ENCODE measurements at places on chromosomes 2 and 18.
A peak's percentile ranks its signal among the peaks of the same experiment; 100 is the strongest.

- no peak for DNase-seq
Measured at GRCh38 chr2:70480468-70480867, 73.2 kb downstream of the TGFA start.

DNA sequence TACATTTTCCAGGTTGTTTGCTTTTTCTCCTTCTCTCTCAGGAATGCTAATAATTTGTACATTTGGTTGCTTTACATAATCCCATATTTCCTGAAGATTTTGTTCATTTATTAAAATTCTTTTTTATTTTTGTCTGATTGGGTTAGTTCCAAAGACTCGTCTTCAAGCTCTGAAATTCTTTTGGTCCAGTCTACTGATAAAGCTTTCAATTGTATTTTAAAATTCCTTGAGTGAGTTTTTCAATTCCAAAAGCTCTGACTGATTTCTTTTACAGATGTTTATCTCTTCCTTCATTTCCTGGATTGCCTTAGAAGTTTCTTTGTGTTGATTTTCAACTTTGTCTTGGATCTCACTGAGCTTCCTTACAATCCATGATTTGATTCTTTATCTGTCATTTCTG, 50.0 kb downstream of the MBOAT2 start:
- DNase-seq: no peak

GRCh38 chr18:24616653-24617052, 156.2 kb downstream of the HRH4 start:
- DNase-seq: no peak

DNA sequence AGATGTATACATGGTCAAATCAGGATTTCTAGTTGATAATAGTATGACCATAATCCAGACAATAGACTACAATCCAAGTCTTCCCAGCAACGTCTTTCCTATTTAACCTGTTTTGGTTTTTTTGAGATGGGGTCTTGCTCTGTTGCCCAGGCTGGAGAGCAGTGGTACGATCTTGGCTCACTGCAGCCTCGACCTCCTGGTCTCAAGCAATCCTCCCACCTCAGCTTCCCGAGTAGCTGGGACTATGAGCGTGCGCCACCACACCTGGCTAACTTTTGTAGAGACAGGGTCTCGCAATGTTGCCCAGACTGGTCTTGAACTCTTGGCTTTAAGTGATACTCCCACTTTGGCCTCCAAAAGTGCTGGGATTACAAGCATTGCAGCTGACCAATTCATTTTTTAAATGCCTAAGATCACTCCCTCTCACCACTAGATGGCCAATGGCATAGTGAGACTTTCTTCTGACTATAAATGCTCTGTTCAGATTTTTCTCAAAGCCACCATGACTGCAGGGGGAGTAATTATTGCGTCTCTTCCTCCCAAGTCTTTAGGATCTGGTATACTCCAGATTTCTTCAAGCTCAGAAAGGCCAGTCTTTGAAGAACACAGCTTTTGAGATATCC, 47.6 kb downstream of the HNRNPLL start:
- DNase-seq: no peak

- no peak for DNase-seq
Measured at GRCh38 chr2:155141418-155141817, 442.9 kb downstream of the KCNJ3 start.

DNA sequence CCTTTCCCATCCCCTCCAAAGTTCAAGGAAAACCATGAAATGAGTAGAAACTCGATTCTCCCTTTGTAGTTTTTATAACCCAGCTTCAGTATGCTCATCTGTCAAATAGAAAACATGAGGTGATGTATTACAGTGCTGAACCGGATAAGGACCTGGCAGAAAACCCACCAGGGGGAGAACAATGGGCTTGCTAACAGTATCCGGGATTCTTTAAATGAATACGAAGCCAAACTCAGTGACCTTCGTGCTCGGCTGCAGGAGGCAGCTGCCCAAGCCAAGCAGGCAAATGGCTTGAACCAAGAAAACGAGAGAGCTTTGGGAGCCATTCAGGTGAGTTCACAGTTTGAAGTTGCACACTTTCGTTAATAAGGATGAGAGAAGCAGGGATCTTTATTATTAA, 113.6 kb upstream of the TTC39C start:
- DNase-seq: no peak

GRCh38 chr2:214631406-214631805, 178.1 kb downstream of the BARD1 start:
- DNase-seq: no peak

DNA sequence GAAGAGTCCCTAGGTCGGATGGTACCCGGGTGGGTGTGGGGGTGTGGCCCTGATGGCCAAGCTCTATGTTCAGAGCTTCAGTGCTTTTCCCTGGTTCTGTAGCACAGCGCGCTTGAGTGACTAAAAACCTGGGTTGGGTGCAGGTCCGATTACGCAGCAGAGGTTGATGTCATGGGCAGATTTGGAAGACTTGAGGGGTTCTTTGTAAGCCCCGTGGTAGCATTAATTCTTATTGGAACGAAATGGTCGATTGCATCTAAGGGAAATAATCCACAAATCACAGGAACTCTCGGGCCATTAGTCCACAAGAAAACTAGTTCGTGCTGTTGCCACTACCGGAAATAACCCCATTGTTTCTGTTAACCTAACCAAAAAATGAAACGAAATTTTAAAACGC, 9.0 kb downstream of the HOXD8 start:
- DNase-seq: no peak

GRCh38 chr2:216235462-216235861, 126.3 kb downstream of the XRCC5 start:
- DNase-seq: peak; percentile 85

DNA sequence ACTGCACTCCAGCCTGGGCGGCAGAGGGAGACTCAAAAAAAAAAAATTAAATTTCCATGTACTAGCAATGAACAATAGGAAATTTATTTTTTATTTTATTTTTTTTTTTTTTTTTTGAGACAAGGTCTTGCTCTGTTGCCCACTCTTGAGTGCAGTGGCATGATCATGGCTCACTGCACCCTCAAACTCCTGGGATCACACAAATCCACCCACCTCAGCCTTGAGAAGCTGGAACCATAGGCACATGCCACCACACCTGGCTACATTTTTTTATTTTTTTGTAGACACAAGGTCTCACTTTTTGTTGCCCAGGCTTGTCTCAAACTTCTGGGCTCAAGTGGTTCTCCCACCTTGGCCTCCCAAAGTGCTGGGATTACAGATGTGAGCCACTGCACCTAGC, 16.9 kb downstream of the CNOT9 start:
- DNase-seq: peak; percentile 66

- no peak for DNase-seq
Measured at GRCh38 chr2:232592772-232593395, 40.5 kb upstream of the EFHD1 start.

GRCh38 chr2:112121682-112122254, 16.4 kb upstream of the FBLN7 start:
- DNase-seq: peak; percentile 42

DNA sequence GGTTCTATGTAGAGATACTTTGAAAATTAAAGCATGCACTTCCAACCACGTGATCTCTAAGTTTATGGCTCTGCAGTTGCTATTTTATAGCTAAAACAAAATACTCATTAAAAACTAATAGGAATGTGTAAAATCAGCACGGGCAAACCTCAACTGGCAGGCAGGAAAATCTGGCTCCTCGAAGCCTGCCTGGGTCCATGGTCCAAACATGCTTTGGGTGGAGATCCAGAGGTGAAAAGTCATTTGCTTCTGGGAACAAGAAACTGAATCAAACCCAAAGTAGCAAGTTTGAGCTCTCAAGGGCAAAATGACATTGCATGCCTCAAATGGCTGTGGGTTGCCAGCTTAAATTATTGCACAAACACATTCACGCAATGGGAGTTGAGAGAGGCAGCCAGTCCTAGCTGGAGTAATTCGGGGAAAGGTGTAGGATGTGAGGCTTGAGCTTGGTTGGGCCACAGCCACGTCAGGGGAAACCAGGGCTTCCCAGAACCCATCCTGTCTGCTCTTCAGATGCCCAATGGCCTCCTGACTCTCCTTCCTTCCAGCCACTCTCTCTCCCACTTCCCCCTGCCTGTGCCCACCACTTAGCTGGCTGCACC, 75.2 kb upstream of the LCLAT1 start:
- DNase-seq: no peak

GRCh38 chr2:156864325-156864724, 393.2 kb upstream of the GALNT5 start:
- DNase-seq: no peak

- DNase-seq: peak; percentile 22
Measured at GRCh38 chr2:237486334-237486818, 675 bp upstream of the MLPH start.

DNA sequence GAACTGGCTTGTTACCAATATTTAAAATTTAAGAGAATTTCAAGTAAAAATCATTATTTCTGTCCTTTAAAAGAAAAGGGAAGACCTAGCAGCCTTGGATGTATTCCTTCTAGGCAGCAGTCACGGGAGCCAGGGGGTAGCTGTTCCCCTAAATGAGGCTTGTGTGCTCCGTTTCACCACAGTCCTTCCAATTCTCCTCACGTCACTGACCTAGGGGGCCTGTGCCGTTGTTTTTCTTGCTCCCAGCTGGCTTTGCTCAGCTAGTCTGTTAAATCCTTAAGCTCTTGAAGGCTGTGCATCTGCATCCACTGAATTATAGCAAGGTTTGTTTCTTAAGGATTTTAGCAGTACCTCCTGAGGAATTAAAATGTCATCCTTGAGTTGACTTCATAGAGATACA, 9.9 kb downstream of the KLHL23 start:
- DNase-seq: peak; percentile 48

DNA sequence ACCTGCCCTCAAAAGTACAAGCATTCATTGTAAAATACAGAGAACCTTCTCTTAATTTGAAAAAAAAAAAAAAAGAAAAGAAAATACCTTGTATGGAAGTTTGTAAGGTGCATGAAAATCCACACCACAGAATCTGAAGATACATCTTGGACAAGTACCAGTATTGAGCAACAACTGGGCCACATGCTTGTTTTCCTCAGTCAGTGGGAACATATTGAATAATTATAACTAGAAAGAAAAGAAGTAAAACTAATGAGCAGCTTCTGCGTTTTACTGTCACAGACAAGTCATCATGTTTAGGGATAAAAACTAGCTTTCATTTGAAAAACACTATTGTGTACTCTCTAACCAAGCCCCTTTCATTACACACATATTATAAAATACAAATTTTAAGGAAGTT, 5.8 kb upstream of the PEX13 start:
- no peak for DNase-seq

DNA sequence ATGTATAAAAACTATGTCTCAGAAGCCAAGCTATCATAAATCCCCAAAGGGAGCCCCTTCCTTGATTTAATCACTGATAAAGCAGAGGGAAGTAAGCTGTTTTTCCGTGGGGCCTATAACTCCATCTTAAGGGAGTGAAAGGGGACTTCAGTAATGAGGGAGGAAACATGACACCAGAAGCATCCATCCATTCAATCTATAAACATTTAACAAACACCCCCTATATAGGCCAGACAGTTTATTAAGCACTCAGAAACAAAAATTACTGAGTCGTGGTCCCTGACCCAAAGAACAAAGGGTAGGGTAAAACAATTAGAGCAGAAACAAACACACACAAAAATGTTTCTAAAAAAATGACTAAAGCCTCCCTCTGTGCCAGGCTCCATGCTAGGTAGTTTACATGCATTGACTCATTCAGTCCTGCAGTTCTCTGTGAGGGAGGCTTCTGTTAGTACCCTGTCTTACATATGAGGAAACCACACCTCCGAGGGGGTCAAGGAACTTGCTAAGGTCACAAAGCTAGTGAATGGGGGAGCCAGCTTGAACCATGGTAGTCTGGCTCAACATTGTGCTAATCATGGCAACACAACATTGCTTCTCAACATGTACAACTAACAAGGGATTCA, 472.1 kb downstream of the CDH2 start:
- no peak for DNase-seq

GRCh38 chr2:232568161-232568560, 17.7 kb downstream of the EIF4E2 start:
- DNase-seq: peak; percentile 74

All from thyroid gland (tissue), 4 donors.